T-helper 2 cell (primary cell): ENCODE measurements at places on chromosomes 6 and 20.

GRCh38 chr6:139330826-139331500, 39.2 kb upstream of the TXLNB start:
- DNase-seq, result no peak

DNA sequence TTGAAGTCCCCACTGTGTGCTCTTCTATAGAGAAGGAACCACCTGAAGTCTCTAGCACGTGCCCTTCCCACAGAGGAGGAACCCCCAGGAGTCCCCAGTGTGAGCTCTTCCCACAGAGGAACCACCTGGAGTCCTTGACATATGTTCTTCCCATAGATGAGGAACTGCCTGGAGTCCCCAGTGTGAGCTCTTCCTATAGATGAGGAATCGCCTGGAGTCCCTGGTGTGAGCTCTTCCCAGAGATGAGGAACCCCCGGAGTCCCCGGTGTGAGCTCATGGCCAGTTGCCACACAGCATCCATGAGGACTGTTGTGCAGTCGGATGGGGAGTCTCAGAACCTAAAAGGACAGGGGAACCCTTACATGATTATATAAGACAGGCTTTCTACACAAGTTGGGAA, 158.1 kb upstream of the THBS2 start:
- DNase-seq, result no peak

DNA sequence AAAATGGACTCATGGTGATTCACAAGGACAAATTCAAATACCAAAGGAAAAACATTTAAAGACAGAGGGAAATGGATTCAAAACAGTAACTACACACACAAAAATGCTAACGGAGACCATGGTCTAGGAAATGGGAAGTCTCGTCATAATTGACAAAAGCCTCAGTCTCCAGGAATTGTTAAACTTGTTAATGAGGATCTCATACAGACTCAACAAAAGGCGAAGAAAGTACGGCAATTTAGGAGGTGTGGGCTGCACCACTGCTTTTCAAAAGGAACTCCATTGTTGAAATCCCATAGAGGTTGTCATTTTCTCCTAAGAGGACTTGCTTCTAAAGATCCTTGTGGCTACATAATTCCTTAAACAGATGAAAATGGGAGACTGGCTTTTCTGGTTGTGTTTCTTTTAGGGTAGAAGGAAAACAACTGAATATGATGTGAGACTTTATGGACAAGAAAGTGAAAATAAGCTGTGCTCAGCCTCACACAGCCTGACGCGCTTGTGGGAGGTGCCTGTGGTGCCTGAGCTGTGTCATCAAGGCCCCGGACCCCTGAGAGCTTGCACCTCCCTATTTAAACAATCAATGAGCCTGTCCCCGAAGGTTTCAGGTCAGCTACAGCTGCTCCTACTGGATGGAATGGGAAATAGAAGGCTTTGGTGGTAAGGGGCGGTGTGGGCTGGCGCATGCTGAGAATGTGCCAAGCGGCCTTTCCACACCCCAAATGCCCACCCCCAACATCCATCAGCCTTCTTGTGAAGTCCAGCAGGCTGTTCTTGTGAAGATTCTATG, 2.5 kb upstream of the CLDN20 start:
- no peak for DNase-seq

GRCh38 chr20:16378712-16379370, 194.4 kb downstream of the KIF16B start:
- no peak for DNase-seq

DNA sequence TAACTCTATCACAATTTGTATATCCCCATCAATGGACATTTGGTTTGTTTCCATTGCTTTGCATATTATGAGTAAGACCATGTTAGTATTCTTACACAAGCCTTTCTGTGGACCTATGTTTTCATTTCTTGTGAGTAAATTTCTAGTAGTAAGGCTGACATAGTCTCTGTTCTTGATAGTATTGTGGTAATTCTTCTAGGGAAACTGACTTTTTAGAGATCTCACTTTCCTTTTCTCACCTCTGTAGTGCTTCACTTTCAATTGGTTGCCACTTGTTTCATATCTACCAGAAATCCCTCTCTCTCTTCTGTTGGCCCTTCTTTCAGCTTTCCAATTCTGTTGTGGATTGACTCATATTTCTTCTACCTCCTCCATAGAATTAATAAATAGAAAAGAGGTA, 8.5 kb downstream of the ISM1 start:
- no peak for DNase-seq

GRCh38 chr20:21496452-21496851, 17.4 kb downstream of the NKX2-2 start:
- no peak for DNase-seq

- no peak for DNase-seq
Observed at GRCh38 chr20:56383334-56383733, 8.7 kb downstream of the AURKA start.

GRCh38 chr20:32847964-32848363, 10.8 kb upstream of the EFCAB8 start:
- DNase-seq, result no peak

DNA sequence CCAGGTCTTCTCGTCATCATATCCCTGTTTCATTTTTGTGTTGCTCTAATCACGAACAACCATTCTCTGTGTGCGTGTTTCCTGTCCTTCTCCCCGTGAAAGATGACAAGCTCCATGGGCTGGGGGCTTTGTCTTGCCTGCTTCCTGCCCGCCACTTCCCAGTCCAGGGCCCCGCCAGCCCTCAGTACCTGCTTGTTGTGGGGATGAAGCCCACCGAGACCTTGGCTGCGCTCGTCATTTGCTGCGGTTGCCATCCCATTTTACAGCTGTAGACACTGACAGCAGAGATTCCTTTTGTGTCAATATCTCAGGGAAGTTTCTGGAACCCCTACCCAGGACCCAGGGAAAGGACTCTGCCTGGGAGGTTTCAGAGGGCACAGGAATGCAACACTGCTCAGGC, 40.3 kb upstream of the STX16 start:
- no peak for DNase-seq

- DNase-seq, result no peak
Observed at GRCh38 chr20:63553933-63554290, at the start of gene FNDC11. Gene FNDC11, plus strand, starts transcription at chr20:63554159. Its CDS starts 1,505 bp downstream, at chr20:63555664.

GRCh38 chr6:105484238-105485161, 81.6 kb upstream of the PREP start:
- peak; percentile 36 for DNase-seq

DNA sequence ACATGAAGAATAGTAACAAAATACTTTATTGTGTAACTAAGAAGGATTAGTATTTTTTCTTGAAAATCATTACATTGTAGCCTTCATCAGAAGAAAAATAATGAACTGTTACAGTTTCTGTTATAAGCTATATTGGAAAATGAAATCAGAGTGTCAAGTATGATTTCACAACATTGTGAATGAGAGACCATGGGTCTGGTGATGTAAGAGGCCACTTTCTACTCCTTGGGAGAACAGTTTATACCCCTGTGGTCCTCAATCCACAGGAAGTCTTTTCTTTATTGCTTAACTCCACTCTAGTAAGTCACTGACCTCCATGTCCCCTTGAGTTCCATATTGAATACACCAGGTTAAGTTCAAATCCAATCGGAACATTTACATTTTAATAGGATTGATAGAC, 218.7 kb upstream of the FERMT1 start:
- no peak for DNase-seq

GRCh38 chr6:149046164-149046821, 271.2 kb upstream of the TAB2 start:
- DNase-seq, result no peak

GRCh38 chr20:6178537-6178936, 55.7 kb upstream of the FERMT1 start:
- DNase-seq, result no peak

DNA sequence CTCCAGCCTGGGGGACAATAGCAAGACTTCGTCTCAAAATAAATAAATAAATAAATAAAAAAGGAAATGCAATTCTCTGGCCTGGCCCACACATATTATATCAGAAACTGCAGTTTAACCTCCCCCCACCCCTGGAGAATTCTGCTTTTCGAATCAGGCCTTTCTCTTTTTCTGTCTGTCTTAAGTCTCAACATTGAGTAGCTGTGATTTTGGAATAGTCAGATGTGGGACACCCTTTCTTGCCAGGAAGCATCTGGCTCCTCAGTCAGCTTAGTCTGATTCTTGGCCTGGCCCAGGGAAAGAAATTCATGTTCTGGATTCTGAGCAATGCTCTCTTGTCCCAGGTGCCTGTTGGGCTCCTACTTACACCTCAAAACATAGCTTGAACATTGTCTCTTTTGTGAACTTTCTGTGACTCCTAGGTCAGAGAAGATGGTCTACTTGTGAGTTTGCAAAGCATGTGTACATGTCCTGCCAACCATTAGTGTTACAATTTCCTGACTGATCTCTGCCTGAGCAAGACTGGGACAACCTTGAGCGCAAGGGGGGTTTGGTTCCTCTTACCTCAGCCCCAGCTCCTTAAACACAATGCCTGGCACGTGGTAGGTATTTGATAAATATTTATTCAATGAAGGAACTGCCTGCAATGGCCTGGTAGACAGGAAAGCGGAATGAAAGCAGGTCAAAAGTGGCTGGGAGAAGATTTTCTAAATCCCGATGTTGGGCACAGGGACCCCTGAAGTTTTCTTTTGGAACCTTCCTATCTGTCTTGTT, 23.8 kb upstream of the POU5F1 start:
- no peak for DNase-seq

DNA sequence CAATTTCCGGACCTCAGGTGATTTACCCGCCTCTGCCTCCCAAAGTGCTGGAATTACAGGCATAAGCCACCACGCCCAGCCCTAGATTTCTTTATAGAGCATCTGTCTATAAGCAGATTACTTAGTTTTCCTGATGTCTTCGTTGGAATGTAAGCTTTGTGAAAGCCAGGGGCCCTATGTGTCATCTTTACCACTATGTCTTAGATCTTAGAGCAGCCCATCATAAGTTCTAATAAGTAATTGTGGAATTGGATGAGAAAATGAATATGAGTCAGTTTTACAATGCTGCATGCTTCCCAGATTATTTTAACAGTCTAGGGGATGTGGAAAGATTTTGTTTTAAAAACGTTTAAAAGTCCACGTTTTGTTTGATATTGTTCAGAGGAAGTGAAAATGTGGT, 9.1 kb upstream of the ZBTB2 start:
- DNase-seq, result no peak

DNA sequence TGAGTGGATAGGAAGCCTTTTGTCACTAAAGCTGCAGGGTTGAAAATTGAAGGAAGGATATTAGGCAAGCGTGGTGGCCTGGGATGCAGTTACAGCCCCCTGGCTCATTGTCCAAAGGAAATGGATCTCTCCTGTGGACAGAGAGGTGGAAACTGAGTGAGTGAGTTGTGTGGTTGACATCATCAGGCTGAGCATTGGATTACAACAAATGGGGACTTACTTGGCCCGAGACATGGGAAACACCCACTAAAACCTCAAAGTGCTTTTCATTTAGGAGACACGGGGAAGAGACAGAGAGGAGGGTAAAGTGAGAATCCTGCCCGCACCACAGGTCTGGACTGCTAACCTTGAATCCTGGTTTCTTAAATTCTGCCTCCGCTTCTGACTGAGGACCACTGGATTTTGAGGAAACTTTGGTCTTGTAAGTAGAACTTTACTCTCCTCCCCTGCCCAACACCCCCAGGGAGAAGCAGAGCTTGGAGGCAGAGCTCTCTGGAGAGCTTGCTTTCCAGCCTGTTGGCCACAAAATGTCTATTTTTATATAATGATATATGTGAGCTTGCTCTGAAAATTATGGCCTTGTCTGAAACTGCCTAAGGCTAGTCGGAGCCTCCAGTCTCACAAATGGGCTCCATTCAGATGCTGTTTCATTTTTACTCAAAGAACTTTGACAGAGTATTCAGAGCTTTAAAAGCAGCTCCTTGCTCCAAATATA, at the start of gene PKIG:
Gene PKIG, plus strand, starts transcription at position 269 of the 715 bp plus-strand sequence. CDS start 31,978 bp downstream, outside the sequence.
- DNase-seq, result no peak

- DNase-seq, result no peak
Observed at GRCh38 chr6:56327946-56328727, 80.8 kb upstream of the COL21A1 start.

GRCh38 chr6:88287696-88288095, 121.5 kb upstream of the CNR1 start:
- DNase-seq, result no peak

DNA sequence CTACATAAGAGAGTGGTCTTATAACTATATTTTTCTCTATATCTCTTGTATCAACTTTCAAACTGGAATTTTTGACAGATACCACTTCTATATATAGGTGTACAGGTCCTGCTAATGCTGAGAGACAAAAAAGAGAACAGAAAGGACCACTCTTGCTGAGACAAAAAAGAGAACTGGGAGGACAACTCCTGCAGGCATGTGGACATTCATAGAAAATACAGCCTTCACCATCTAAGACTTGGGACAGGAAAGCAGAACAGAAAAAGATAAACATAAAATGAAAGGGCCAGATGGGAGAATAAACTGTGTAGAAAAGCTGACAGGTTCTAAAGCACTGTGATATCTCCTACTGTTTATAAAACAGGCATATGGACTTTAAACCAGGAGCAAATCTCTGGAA, 541.0 kb upstream of the ADGRB3 start:
- no peak for DNase-seq

DNA sequence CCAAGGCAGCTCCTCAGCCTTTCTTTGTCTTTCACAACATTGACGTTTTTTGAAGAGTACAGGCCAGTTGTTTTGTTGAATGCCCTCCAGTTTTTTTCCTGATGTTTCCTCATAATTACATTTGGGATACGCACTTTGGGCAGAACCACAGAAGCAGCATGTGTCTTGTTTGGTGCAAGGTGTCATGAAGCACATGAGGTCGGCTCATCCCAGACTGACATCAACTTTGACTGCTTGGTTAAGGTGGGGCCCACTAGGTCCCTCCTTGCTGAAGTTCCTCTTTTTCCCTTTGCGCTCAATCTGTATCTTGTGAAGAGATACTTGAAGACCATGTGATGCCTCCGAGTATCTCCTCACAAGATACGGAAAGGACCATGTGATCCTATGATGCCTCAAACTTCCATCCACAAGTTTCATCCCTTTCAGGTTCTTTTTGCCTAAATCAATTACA, 10.5 kb downstream of the SNAI1 start:
- DNase-seq, result no peak

GRCh38 chr6:32969685-32970412, 1.5 kb downstream of the BRD2 start:
- DNase-seq, result peak; percentile 29

- no peak for DNase-seq
Observed at GRCh38 chr6:11007715-11008608, 36.1 kb downstream of the ELOVL2 start.

- DNase-seq, result no peak
Observed at GRCh38 chr6:145808239-145808638, 6.4 kb downstream of the FBXO30 start.

DNA sequence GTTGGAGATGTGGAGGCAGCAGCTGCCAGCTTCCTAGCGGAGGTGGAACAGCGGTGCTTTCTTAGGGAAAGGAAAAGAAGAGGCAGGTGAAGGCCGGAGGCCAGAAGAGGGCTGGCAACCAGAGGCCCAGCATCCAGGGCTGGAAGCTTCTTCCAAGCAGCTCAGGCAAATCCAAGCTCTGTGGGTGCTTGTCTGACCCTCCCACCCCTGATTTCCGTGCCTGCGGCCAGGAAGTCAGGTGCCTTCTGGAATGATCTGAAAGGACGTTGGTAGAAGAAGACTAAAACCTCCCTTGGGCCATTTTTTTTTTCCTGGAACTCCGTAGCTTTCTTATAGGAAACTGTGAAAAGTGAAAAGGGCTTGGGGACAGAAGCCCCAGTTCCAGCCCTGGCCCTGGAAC, 33.1 kb upstream of the GABRR1 start:
- DNase-seq, result no peak
